ENCODE measurements at places on chromosomes 12 and 14.

DNA sequence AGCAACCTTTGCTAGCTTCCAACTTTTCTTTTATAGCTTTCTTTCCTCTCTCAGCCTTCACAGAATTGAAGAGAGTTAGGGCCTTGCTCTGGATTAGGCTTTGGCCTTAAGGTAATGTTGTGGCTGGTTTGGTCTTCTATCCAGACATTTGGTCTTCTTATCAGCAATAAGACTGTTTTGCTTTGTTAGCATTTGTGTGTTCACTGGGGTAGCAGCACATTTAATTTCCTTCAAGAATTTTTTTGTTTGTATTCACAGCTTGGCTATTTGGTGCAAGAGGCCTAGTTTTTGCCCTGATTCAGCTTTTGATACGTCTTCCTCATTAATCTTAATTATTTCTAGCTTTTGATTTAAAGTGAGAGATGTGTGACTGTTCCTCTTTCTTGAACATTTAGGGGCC is 130.8 kb downstream of the RAD51B start:
- no peak for DNase-seq

DNA sequence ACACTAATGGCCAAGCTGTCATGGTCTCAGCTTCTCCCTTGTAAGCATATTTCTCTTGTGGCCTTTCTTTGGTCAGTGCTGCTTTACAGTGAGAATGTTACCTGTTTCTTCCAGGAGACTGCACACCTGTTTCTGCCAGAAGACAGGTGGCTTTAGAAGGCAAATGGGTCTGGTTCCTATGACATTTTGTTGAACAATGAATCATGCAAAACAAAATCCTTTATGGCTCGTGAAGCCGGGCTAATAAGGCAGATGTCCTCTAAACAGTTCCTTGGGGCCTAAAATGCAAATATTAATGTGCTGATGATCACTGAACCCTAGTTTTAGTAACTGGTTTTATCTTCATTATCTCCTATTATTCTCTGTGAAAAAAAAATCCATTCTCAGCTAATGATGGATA is 927.6 kb downstream of the GALC start:
- DNase-seq: no peak

GRCh38 chr14:65803885-65804284 is 391.4 kb downstream of the FUT8 start:
- DNase-seq: no peak

DNA sequence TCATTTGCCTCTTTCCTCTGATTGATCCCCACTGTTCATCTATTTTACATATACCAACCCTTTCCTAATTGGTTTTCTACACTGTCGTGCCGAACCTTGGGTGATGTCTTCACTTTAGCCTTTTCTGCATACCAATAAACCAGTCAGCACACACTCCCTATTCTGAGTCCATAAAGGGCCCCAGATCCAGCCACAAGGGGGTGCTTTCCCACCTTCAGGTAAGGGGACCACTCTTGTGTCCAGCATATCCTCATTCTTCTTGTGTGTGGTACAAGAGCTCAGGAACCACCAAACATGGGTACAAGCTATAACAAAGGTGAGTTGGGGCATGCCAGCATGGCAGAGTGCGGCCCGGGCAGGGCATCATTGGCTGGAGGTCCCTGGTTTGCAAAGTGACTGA is 859.8 kb downstream of the FSCB start:
- DNase-seq: peak; percentile 74

DNA sequence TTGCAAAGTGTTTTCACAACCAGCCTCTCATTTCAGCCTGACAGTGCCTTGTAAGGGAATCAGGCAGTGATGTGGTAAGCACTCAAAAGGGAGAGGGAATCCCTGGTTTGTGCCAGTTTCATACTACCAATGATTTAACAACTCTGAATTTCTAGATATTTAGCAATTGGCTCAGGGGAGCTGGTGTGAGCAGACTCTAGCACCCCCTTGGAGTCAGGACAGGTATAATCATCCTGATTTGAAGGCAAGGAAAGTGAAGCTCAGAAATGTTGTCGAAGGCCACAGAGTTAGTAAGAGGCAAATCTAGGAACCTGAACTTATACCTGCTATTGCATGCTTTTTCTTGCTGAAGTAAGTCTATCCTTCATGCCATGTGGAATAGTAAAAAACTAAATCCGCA is 63.1 kb upstream of the DACT1 start:
- no peak for DNase-seq

DNA sequence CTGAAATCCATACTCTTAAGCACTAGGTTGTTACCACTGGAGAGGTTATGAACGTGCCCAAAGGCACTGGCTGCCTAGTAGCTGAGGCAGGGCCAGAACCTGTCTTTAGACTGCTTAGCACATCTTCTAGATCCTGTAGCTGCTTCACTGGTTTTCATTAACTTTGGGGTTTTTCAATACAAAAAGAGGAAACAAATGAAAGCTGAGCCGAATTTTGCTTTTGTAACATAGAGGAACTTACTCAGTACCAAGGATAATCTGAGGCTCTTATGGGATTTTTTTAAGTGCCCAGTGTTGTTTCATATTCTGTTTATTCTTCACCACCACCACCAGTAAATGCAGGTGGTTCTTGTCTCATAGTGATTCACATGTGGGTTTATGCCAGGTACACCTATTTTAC is 396.1 kb downstream of the RAD51B start:
- no peak for DNase-seq

DNA sequence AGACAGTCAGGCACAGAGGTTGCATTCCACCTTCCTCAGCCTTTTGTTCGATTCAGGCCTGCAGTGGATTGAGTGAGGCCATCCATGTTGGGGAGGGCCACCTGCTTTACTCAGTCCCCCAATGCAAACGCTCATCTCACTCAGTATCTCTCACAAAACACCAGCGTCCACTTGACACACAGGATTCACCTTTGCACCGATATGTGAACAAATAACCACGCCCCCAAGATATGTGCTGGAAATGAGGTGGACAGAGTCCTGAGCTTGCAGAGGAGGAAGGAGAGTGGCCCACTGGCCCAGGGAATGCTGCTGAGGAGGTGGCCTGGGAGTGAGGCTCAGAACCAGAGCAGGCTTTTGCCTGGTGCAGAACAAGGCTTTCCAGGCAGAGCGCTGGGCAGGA is 60.7 kb downstream of the DNAH10 start:
- no peak for DNase-seq

DNA sequence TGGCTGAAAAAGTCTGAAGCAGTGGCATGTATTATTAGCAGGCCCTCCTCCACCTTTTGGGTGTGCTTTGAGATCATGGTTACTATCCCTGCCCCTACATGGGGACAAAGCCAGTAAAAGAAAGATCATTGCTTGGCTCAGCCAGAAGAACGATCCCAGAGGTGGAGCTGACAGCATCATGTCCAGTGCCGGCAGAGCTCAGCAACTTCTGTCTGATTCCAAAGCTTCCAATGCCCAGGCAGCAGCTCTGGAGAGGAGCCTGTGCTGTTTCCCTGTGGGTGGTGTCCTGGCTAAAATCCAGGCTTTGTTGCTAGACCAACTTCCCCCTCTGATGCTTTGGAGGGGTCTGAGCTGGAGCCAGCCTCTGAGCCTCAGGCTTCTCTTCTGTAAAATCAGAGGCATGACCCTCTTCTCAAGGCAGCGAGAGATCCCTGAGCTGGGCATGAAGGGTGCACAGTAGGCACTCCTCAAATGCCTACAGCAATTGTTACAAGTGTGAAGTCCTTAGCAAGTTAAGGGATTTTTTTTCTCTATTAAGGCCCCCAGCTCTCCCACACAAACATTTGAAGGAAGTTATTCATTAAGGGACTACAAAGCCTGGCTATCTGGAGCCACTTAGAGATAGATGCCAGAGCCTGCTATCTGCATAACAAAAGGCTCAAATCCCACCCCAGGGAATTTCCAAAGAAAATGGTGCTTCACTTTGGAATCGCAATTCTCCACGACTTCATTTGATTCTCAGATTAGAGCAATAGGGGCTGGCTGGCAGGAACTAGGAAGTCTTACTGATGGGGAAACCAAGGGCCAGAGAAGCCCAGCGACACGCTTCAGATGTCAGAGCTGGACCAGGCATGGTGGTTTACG is 10.9 kb upstream of the GSC start:
- no peak for DNase-seq

GRCh38 chr14:91146661-91147060 is 32.8 kb downstream of the DGLUCY start:
- DNase-seq: no peak

GRCh38 chr12:106982229-106982628 is 4.7 kb downstream of the MTERF2 start:
- no peak for DNase-seq

DNA sequence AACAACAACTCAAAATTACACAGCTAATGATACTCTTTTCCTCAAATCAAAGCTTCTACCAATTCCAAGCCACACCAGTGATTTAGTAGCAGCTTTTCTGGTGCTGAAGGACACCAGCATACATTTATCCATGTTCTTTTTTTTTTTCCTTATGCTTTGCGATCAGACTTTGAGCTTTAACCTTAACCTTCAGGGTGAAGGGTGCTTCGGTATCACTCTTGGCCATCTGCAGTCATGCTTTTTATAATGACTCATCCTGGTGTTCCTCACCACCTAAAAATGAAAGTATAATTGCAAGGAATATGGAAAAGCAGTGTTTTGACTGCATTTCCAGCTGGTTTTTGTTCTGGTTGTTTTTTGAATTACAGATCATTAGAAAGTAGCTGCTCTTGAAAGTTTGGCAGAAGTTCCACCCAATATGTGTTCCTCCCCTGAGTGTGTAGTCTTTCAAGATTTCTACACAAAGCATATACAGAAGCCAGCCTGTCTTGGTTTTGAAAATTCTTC is 1.3 kb upstream of the SLC41A2 start:
- DNase-seq: no peak

GRCh38 chr14:89892953-89893352 is 61.6 kb downstream of the EFCAB11 start:
- DNase-seq: no peak

GRCh38 chr12:95574799-95575452 is 23.6 kb upstream of the USP44 start:
- DNase-seq: no peak

DNA sequence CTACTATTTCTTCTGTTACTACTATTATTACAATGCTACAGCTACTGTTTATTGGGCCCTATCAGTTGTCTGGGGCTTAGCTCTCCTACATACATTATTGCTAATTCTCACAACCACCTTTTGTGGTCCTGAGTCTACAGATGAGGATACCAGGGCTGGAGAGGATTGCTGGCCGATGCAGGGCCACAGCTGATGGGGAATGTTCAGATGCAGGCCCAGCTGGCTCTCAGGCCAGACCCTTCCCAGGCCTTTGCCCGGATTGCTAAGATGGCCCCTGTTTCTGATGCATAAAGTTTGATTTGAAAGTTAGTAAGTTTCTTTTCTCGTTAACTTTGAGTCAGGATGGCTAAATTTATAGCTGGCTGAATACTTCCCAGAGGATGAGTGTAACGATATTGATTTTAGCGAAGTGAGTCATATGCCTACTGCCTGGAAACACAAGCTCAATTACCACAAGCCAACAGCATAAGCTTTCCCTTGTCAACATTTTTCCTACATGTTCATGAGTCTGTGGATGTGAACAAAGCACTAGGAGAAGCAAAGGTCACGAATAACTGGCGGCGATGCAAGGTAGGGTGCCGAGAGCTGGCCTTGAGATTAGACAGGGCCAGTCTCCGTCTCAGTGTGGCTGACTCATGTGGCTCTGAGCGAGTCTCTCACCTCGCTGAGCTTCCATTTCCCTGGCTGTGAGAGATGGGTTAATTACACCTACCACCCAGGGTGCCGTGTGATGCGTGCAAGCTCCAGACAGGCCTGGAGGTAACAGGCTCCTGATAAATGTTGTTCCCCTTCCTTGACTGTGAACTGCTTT is 111.0 kb downstream of the BEGAIN start:
- DNase-seq: peak; percentile 92

DNA sequence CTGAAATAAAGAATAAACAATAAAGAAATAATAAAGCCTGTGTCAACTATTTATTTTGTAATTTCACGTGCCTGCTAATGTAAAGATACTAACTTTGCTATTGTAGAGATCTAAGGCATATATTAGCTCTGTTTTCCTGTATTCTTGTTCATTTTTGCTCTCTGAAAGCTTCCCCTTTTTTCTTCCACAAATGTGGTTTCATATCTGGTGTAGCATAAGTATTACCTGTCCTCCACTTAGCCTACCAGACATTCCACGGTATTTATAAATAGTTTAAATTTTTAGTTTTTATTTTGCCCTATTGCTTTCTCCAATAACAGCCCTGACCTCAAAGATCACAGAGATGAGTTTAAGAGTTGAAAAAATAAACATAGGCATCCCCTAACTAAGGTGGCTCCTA is 92.6 kb upstream of the ATP2B1 start:
- no peak for DNase-seq

DNA sequence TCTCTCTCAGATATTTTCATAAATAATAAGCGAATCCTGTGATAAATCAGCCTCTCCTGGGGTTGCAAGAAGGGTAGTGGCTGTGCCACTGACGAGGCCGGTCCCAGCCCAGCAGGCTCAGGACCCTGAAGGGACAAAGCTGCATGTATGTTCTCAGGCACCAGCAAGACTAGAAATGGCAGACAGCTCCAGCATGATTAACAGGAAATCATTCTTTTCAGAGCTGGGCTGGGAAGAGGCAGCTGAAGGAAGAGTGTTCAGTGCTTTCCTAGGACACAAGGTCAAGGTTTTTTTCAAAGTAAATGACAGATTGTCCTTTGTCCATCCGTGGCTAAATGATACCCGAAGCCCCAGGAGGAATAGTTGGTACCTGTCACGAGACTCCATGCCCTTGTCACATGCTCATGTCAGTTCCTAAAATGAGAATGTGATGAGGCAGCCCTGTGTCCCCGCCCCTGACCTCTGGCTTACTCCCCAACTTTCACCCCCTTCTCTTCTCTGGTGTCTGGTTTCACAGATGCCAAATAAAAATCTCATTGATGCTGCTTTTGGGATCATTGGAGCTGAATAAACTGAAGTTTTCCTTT is 65.1 kb downstream of the PPP1R36 start:
- no peak for DNase-seq

GRCh38 chr12:45775465-45775864 is 46.0 kb downstream of the ARID2 start:
- DNase-seq: no peak

DNA sequence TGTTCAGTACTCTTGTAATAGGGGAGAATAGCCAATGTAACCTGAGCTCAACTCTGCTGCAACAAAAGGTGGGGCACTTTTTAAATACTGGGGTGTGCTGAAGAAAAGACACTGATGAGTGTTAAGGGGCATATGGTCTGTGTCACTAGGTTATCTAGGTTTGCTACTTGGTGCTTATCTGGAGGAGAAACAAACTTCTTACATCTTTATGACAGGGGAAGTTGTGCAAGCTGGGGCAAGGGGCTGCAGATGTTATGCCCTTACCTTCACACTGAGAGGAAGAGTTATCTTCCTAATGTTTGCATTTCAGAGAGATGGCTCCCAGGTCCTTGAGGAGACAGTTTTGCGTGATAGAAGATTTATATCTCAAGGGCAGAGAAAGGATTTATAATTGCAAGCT is 90.9 kb upstream of the PKP2 start:
- DNase-seq: no peak

GRCh38 chr14:24734917-24735500 is 101.0 kb upstream of the GZMB start:
- no peak for DNase-seq

DNA sequence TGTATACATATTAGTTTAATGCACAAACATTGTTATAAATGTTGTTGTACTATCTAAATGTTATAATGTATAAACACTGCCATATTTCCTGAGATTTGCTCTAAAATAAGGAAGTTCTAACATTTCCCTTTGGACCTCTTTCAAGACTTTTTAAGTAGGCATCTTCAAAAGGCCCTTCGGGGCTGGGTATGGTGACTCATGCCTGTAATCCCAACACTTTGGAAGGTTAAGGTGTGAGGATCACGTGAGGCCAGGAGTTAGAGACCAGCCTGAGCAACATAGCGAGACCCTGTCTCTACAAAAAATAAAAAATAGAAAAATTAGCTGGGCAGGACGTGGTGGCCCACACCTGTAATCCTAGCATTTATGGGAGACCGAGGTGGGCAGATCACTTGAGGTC is 35.5 kb downstream of the FBLN5 start:
- DNase-seq: no peak

Measured in islet precursor cell (in vitro differentiated cells).